GM13977 (cell line): ENCODE measurements at places on chromosomes 12 and 14.

- peak; percentile 49 for DNase-seq
Observed at GRCh38 chr14:35879654-35880249, 53.6 kb downstream of the BRMS1L start.

GRCh38 chr14:74582910-74583581 is 29.0 kb downstream of the LTBP2 start:
- DNase-seq = no peak

DNA sequence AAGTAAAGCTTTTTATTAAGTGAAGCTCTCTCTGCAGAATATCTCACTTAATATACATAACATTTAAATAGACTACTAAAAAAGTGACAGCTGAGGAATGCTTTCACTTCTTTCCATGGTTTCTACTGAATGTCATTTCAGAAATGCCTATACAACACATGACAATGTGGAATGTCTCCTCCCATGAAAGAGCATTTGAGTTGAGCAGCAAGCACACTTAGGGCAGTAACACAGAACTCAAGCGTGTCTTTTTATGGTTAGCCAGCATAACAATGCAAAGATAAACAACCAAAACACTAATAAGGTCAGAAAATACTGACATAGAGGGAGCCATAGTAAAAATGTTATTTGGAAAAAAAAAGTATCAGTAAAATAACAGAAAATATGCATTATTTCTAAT is 9.4 kb downstream of the PPP1R12A start:
- no peak for DNase-seq

GRCh38 chr12:14999021-14999694 is 26.3 kb downstream of the PDE6H start:
- DNase-seq = no peak

GRCh38 chr14:50978888-50979287 is 34.6 kb upstream of the PYGL start:
- DNase-seq = peak; percentile 34

DNA sequence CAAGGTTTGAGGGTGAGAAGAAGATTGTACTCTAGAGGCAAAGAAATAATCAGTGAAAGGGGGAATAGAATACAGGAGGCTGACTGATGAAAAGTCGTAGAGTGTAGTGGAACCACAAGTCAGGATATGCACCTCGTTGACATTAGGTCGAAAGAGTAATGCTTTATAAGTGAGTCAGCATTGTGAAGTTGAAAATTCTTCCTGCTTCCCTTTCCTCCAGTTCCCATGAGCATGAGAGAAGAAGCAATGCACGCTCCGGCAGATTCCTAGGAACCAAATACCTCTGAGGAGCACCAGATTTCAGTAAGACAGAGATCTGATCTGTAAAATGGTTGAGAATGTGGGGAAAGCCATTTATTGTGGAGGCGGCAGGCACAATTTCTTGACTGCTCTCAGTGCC is 16.5 kb downstream of the CCER1 start:
- DNase-seq = no peak

DNA sequence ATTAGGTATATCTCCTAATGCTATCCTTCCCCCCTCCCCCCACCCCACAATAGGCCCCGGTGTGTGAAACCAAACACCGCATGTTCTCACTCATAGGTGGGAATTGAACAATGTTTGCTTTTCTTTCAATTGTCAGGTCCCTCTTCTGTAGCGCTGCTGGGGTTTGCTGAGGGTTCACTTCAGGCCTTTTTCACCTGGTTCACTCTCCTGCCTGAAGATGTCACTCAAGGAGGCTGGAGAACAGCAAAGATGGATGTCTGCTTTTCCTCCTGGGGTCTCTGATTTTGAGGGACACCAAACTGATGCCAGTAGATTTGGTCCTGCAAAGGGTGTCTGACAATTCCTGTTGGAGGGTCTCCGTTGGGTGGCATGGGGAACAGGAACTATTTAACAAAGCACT is 35.8 kb downstream of the KLRK1 start:
- no peak for DNase-seq

DNA sequence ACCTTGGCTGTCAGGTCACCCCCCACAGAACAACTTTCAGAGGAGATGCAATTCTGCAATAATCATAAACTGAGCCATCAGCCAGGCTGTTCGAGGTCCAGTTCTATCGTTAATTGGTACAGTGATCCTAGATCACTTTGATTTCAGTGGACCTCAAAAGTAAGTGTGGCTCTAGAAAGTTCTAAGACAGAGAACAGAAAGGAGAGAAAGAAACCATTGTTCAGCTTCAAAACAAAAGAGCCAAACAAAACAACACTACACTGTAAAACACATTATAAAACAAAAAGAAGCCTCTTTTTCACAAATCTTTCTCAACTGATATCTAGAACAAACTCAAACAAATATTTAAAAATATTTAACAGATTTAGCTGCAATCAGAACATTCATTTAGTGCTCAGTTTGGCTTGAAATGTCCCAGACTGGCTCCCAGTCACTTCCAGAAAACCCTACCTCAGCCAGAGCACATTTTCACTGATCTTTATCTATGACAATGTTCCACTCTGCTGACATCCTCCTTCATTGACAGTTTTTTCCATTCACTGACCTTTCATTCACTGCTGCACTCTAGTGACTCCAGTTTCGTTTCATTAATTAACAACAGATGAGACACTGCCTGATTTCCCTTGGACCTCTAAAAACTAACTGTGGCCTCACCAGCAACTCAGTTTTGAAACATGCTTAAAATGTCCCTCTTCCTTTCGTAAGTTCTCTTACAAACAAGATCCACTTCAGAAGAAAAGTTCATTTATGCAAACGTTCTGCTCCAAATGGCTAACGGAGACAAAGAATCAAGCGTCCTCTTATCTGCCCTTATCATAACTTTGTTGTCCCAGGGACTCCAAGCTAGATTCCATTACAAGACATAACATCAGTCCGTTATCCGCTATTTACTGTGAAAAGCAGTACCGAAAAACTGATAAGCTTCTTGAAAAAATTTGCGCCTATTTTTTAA is 56.8 kb downstream of the DUSP16 start:
- DNase-seq = peak; percentile 75

GRCh38 chr12:122029620-122030423 is 8.1 kb downstream of the BCL7A start:
- no peak for DNase-seq

DNA sequence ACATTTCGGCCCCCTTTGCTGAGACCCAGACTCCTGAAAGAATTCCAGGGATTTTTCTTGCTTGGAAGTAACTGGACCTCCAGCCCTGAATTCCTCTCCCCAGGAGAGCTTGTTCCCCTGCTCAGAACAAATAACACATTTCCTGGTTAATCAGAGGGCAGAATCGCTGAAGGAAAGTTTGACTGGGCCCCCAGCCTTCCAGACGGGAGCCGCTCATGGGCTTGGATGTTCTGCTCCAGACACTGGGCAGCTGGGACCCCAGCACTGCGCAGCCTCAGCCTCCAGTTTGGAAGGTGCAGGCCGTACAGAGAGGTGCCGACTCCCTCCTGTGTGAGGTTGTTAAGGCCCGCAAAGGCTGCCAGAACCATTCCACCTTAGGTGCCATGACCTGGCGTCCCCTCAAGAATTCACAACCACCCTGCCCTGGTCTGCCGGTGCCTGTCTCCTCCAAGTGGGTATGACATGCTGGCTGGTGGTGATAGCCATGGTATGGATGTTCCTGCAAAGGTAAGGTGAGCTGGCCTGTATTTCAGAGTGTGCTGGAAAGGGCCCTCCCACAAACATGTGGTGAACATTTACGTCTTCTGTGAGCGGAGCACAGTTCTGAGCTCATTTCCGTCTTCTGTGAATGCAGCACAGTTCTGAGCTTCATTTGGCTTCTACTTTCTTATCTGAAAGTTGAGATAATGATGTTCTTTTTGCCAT is 5.1 kb upstream of the LTBP2 start:
- no peak for DNase-seq

DNA sequence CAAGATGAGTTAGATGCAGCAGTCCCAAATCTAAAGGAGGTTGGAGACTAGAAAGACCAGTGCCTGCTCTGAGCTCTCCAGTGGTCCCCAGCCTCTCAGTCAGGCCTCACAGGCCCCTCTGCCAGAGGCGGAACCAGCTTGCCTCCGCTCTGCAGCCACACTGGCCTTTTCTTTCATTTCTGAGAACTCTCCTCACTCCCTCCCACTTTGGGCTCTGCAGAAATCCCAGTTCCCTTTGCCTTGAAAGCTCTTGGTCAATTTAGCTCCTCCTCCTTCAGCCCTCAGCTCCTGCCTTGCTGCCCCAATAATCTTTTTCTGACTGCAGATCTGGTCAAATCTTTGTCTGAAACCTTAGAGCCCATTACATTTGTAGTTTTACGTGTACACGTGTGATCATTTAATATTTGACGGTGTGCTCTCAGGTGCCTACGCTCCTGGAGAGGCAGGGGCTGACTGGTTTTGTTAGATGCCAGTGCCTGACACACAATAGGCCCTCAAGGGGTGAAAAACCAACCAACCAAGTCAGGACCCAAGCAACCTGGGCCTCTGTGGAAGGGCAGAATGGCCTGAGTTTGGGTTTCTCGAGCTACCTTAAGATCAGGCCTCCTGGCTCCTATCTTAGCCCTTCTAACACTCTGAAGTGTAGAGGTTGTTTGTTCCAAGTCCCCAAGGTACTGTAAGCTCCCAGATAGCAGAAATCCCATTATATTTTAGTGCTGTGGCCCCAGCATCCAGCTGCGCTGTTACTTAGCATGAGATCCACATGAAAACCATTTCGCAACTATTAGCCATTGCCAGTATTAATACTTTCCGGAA is 1.1 kb upstream of the NUDT4 start:
- DNase-seq = no peak

DNA sequence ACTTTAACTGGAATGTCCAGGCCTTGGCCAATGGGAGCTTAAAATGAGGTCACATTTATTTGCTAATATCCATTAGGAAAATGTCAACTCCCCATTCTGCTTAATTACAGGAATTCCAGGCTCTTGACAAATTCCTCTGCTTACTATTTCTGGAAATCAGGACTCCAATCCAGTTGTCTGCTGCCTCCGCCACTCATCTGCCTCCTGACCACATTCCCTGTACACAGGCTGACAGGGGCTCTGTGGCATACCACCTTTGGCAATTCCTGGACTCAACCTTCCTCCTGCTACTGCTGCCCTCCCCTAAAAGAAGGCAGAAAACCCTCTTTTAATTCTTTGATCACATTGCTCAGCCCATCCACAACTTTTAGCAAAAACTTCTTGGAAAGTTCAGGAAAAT is 37.9 kb downstream of the KICS2 start:
- DNase-seq = no peak

- DNase-seq = no peak
Observed at GRCh38 chr12:47705229-47705565, 633 bp downstream of the RPAP3 start.

DNA sequence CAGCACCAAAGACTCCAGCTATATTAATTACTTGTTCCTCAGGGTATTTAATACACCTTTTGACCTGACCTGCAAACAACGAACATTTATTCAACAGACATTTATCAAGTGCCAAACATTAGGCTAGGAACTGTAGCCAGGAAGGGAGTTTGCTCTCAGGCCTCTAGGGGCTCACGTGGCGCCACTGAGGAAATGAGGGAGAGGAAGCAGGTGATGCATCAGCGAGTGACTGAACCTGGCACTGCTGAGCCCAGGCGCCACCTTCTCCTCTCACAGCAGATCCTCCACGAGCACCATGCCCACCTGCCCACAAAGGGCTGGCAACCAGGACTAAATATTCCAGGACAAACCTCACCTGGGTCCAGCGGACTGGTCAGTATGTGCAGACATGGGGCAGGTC is 50.2 kb downstream of the SETD3 start:
- no peak for DNase-seq

DNA sequence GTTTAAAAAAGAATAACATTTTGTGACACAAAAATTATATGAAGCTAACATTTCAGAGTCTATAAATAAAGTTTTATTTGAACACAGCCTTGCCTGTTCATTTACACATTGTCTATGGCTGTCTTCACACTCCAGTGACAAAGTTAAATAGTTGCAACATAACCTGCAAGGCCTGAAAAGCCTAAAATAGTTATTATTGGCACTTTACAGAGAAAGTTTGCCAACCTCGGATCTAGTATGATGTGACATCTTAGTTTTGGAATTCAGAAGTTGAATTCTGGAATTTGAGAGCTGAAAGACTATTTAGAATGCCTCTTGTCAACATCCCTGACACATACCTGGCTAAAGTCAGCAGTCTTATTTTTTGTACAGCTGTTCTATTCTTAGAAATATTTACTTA is 68.3 kb downstream of the DYRK2 start:
- no peak for DNase-seq

DNA sequence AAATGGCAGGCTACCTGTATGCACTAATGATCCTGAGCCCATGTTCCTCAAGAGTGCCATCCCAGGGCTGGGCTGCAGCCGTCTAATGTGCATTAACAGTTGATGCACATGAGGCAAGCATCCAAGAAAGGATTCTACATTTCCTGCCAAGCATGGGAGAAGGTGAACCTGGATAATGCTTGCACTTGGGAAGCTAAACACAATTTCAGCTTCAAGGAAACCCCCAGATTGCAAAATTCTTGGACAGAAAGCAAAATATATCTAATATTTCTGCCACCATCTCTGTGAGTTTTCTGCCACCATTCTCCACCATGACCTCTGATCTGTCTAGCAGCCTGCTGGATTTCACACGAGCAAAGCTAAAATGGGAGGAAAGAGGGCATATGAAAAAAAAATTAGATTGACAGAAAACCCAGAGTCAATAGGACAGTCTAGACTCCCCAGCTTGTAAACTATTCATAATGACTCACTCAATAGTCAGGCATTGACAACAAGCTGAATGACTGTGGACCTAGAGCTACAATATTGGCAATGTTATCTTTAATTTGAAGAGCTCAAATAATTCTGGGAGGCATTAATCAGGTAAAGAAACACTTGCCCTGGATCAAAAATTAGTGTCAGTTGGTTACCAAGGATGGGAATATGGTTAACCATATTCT is 91.9 kb upstream of the BCL2L14 start:
- DNase-seq = no peak

DNA sequence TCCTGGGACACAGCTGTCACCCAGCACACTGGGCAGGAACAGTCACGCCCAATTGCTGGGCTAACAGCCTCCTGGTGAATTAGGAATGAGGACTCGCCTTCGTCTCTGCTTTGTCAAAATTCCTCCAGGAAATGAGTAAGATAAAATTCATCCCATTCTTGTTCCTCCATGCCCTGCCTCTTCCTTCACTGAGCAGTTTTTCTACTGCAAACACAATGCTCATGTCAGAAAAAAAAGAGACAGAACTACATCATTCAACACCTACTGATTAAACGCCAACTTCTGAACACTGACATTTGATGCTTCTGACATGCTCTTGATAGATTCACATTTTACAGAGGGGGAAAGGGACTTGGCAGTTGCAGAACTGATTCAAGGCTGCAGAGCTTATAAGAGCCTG is 37.5 kb upstream of the DTX1 start:
- DNase-seq = no peak
